ENCODE measurements at places on chromosomes 2 and 18.

GRCh38 chr2:113760400-113760799, 4.0 kb upstream of the SLC35F5 start:
- DNase-seq, result no peak

GRCh38 chr2:84495539-84496146, 20.7 kb upstream of the DNAH6 start:
- DNase-seq, result peak; percentile 17

- no peak for DNase-seq
Measured at GRCh38 chr18:73365018-73365417, 497.2 kb upstream of the NETO1 start.

DNA sequence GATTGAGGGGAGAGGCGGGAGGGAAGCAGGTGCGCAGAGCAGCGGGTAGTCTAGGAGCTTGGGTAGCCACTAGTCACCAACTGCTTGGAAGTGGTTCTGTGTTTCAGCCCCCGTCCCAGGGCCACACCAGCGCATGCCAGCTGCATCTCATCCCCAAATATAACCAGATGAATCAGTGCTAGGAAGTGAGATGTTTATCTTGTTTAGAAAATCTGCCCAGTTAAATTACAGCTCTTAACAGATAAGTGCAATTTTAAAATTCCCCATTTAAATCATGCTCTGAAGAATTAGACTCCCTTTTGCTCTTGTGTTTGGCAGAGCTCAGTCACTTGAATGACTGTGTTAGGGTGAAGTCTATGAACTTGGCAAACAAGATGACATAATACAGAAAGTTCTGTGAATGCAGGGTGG, 193.8 kb downstream of the SEPTIN10 start:
- no peak for DNase-seq

- peak; percentile 73 for DNase-seq
Measured at GRCh38 chr2:241950413-241951315, 81.1 kb downstream of the RTP5 start.

- DNase-seq, result peak; percentile 4
Measured at GRCh38 chr2:163735685-163736432, at the start of gene FIGN. TSS of gene FIGN (minus strand) at chr2:163736008. CDS start at chr2:163734927, 1,081 bp downstream.

DNA sequence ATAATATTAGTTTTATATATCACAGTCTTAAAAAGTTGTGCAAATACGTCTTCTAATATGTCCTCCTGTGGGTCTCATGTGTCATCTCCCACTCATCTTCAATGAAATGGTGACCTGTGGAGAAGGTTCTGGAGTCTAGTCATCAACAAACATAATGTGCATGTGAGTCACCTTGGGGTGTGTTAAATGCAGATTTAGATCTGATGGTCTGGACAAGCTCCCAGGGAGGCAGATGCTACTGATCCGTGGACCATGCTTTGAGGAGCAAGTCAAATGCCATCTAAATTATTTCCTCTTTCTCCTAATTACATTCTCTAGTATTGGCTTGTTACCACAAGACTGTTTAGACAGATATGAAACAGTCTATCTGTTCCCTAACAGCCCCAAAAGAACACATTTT, 210.9 kb downstream of the CD226 start:
- DNase-seq, result no peak

GRCh38 chr2:58638256-58638805, 397.2 kb upstream of the FANCL start:
- no peak for DNase-seq

DNA sequence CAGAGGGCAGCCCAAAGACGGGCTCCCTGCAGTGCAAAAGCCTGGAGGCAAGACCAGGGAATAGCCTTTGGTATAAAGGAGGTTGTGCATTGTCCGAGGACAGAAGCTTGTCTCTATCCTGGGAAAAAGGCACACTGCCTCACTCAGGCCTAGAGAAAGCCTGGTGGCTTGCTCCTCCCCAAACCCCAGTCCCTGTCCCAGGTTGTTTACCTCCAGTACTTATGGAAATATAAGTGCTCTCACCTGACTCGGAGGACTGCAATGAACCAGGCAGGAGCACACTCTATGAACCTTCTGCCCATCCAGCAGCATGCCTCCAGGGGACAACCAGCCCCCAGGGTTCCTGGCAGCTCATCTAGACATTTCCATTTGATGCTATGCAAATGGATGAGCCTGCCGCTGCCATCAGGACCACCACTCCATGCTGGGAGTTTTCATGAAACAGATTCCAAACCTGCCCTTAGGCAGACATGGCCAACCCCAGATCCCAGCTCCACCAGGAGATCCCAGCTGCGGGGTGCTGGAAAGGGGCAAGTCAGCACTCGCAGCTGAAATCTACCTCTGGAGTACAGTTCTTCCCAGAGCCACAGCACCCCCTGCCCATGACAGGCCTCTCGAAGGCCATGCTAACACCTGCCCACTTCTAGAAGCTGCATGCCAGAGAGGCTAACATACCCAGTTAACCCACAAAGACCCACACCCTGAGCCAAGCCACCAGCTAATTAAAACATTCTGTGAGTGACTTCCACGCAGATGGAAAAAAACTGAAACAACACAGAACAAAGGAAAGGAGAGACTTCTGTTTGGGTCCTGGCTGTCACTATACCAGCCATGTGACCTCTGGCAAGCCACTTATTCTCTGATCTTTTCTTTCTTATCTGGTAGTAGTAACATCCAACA, 101.7 kb downstream of the TTC32 start:
- DNase-seq, result peak; percentile 62

DNA sequence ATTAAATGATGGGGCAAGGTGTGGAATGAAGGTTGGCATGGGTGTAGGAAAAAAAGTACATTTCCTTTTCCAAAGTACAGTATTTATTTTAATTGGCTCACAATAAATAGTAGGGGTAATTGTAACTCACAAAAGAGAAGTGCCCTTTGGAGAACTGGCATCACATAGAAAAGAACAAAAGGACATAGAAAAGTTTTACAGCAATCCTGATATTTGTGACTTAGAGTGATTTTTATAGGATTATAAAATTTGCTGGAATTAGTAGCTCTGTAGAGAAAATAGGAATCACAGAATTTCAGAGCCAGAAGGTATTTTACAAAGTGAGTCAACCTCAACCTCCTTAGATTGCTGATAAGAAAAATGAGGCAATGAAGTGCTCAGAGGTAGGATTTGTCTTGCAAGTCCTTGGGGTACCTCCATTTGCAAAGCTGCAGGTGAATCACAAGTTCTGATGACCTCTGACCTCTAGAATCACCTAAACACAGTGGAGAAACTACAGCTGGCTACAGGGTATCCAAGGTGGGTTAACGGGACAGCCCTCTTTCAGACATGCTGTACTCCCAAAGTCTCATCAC, 133.6 kb downstream of the SOCS6 start:
- no peak for DNase-seq

GRCh38 chr2:173716458-173717052, 248.6 kb downstream of the SP3 start:
- DNase-seq, result no peak

- no peak for DNase-seq
Measured at GRCh38 chr2:194730266-194730665, 926.8 kb upstream of the SLC39A10 start.

- no peak for DNase-seq
Measured at GRCh38 chr18:67513280-67513679, 3.2 kb downstream of the DSEL start.

- no peak for DNase-seq
Measured at GRCh38 chr2:185278761-185279160, 459.8 kb upstream of the FSIP2 start.

DNA sequence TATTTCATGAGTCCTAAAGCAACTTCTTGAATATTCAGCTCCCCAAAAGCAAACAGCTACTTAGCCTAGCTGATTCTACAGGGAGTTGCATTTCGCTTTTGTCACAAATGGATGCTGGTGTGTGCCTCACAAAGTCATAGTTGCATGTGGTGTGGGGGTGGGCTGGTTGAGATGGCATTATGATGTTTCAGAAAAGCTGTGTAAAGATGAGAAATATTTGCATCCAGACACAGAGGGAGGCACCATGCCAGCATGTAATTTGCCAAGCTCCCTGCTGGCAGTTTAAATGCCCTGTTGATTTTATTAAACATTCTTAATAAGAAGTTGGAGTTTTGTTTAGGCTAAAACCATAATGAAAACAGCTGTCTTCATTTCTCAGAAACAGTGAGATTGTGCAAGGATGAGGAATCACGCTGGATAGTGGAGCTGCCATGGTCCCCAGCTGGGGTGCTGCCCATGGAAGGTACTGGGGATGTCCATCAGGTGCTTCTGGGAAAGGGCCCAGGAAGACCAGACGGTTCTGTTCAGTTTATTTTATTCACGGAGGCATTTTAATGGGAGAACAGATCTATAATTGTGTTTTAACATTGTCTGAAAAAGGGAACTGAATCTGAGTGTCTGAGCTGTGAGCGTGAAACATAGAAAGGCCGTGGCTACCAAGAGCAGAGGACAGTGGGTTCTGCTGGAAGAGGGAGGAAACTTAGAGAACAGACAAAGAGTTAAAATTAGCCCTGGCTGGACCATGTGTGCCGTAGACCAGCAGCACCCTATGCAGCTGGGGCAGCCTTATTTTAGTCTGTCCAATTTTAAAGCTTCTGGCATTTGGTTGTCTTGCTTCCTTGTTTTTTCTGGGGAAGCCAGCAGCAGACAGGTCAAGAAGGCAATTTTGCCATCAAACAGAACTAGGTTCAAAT, 177.1 kb downstream of the FAM210A start:
- DNase-seq, result no peak

DNA sequence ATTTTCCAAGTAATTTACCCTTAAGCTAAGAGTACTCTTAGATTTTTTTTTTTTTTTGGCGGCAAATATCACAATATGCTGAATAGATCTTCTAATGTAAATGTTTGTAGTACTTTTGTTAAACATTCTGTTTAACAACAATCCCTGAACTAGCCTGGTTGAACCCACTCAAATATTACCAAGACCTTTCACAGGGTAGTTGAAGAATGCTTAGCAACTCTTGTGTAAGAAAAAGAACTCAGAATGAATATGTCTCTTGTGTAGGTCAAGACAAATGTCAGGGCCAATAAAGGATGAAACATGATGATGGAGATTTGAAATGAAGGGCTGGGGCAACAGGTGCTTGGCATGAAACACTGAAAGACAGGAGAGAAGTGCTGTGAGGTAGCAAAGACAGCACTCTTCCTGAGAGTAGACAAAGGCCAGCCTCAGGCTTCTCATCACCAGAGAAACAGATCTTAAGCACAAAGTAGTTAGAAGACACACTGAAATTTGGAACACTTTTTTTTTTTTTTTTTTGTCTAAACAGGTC, 597.3 kb downstream of the ERBB4 start:
- no peak for DNase-seq

DNA sequence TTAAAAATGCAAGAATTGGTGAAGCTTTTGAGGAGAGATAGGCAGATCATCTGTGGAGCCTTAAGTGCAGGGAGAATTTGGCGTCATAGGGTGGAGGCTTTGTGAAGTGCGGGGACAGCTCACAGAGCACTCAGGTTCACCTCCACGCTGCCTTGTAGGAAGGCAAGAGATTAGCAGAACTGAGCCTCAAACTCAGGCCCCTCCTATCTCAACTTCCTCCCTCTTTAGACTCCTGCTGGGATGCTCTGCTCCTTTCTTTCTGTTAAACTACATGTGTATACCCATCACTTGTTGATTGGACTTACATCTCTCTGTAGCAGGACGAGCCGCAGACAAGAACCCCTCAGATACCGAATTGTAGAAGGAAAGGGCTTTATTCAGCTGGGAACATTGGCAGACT, 422.2 kb downstream of the SETBP1 start:
- no peak for DNase-seq

DNA sequence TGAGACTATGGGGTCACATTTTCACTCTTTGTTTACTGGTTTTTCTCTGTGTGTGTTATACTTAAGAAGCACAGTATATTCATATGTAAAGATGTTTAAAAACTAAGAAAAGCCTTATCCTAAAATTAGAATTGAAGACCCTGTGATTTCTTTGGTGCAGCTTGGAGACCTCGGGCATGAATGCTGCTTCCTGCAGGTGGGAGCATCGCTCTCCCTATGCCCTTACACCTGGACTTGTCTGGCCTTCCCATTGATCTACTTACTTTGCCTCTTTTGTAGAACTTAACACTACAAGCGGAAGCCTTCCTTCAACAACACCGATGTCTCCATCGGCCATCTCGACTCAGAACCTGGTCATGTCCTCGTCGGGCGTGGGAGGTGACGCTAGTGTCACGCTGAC, 114.5 kb downstream of the ZNF236 start:
- no peak for DNase-seq

DNA sequence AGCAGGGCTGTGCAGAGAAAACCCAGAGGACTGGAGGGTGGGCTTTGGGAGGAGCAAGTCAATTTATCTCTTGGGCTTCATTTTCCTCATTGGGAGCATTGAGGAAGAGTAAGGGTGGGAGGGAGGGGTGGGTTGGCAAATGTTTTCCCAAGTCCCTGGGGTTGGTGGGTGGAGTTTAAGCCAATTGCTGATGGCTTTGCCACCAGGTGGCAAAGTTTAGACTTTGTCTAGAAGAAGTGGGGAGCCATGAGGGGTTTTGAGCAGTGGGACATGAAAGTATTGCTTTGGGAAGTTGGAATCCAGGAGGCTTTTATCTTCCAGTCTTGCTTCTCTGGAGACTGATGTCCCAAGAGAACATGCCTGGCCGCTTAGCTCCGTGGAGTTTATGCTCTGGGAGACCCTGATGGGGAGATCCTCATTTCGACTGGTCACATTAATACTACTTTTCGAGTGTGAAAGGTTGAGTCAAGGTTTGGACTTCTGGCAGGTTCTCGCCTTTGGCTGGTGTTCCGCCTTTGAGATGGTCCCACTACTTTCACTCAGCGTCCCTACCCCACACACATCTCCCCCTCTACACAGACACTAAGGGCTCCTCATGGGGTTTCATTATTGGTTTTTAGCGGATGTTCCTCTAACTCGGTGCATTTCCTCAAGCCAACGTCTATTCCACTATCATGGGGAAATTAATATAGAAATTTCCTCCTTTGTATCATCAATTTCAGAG, 126.7 kb downstream of the PRKCE start:
- DNase-seq, result no peak
